H7 (cell line): ENCODE measurements at places on chromosomes 7 and 10.

GRCh38 chr10:128027306-128027705, 98.9 kb downstream of the MKI67 start:
- no peak for DNase-seq

GRCh38 chr10:118139321-118139720, 92.6 kb upstream of the RAB11FIP2 start:
- no peak for DNase-seq

- DNase-seq: no peak
These were observed 4.0 kb upstream of the CFAP58 start for GRCh38 chr10:104349623-104350126.

DNA sequence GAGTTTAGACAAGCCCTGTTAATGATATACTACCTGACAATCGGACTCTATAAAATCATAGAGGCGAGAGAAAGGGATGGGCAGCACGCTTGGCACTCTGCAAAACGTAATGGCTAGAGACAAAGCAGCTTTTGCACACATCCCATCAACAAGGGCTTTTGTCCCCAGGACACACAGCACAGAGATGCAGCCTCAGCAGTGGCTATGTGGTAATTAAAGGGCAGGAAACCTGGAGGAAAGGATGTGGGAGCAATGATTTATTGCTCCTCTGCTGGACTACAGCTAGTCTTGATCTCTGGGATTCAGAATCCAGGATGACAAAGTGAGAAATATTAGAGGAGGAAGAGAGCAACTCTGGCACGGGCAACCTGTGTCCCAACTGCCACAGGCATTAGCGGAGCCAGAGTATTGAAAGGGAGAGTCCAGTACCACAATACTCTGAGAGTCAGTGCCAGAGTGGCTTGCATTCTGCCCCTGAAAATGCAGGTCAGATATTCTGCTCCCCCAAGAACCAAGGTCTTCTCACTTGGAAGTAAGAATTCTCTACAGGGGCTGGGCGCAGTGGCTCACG, 96.5 kb downstream of the ARMH3 start:
- no peak for DNase-seq

- no peak for DNase-seq
These were observed 36.6 kb downstream of the POR start for GRCh38 chr7:75951506-75951905.

GRCh38 chr10:84193846-84194423, 402 bp upstream of the CDHR1 start:
- no peak for DNase-seq

- no peak for DNase-seq
These were observed 33.2 kb downstream of the SH3PXD2A start for GRCh38 chr10:103822107-103822716.

- no peak for DNase-seq
These were observed 105.3 kb upstream of the LYZL2 start for GRCh38 chr10:30734901-30735300.
